ENCODE measurements at places on chromosomes 11 and 22.

GRCh38 chr11:18063862-18064434 is 17.9 kb upstream of the TPH1 start:
- DNase-seq = no peak

DNA sequence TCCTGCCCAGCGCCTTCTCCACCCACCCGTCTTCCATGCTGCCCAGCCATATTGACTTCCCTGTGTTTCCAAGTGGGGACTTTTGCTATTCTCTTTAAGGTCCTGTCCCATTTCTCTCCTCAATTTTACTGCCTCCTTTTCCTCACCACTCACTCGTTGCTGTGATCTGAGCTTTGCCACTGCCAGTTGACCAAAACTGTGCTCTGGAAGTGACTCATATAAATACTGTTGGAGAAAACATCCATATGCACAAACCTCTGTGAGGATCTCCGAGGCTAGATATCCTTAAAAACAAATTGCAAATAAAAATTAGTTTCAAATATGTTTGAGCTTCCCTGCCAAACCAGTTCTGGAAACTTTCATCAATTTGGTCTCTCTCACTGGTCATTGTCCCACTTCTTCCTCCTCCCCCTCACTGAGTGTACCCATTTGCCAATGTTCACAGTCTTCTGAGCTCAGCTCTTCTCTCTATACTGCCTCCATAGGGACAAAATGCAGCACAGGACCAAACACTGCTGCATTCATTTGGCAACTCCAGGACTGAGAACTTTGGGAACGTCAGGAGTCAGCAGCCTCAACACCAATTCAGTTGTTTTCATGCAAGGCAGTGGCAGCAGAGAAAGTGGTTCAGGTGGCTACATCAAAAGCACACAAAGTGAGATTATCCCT is 34.0 kb upstream of the MMP13 start:
- DNase-seq = no peak

GRCh38 chr11:102623998-102624397 is 1.1 kb downstream of the MMP20 start:
- no peak for DNase-seq

DNA sequence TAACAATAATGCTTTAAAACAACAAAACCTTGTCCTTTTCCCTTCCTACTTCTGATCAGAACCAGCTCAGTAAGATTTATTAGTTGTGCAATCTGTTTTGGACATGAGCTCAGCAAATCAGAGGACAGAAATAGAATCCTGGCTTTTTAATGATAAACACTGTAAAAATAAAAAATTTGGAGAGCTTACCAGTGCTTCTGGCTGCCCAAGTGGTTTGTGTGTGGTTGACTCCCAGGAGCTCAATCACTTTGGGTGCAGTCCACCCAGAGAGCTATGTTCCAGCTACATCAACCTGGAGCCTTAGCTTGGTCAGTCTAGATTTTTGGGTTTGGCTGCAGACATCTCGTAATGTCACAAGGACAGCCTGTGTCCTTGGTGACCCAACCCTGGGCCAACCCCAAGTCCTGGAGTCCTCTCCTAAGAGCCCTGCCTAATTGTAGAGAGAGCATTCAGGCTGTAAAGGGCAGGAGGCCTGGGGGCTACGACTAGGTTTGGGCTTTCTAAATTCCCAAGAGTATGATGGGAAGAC is 28.5 kb downstream of the CD44 start:
- DNase-seq = no peak

GRCh38 chr11:82321206-82321605 is 412.5 kb downstream of the FAM181B start:
- no peak for DNase-seq

GRCh38 chr11:93493252-93493897 is 49.8 kb downstream of the SMCO4 start:
- no peak for DNase-seq

Data from activated naive CD4-positive, alpha-beta T cell treated with anti-CD3 and anti-CD28 coated beads, Interleukin-2, amount 50 U/mL, for 72 hours (primary cell).